Suprapubic skin (tissue), 4 donors: ENCODE measurements at places on chromosomes 5 and 9. TPM values are rescaled to one million over a fixed set of nuclear protein-coding genes. Genes with fewer than 3 reads are reported as not detected.
A peak's percentile ranks its signal among the peaks of the same experiment; 100 is the strongest.

DNA sequence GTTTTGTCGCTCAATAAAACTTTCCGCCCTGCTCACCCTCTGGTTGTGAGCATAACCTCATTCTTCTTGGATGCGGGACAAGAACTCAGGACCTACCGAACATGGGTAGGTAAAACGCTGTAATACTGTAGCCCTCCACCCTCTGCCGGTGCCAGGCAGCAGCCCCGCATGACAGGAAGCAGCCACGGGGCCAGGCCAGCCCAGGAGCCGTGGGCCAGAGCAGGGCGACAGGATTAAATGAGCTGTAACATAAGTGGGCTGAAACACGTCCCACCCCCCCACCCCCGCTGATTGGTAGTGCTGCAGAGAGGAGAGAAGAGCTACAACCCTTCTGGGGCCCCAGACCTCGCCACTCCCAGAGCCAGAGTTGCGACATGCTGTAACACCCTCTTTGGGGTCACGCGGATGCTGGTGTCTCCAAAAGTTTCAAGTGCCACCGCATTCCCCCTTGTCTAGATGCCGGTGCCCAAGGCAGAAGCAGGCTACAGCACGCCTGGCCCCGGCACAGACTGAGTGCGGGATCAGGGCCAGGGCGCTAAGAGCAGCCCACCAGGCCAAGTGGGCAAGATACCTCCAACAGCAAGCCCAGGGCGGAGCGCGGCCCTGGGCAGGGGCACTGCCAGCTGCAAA is 81.8 kb downstream of the FBXW11 start:
- H3K27ac ChIP-seq, result peak overlapping the region; percentile 21
- H3K4me1 ChIP-seq, result peaks cover 21% of the 10 kb centered on the region
- no peaks in the 10 kb centered on the region for H3K27me3 ChIP-seq
- peak overlapping the region; percentile 13 for H3K4me3 ChIP-seq

The GPX3 gene
- 389 TPM for total RNA-seq

DNA sequence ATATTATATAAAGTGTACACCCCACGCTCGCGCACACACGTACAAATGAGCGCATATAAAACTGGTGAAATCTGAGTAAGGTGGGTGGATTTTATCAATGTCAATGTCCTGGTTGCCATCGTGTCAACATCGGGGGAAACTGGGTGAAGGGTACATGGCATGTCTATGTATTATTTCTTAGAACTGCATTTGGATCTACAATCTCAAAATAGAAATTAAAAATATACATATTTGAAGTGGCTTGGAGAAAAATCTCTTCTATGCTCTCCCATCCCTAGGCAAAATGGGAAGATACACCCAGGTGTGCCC is 763 bp upstream of the WHRN start:
- H3K4me3 ChIP-seq, result peak overlapping the region; percentile 55
- no peak for DNase-seq
- H3K27me3 ChIP-seq, result no peaks in the 10 kb centered on the region
- H3K4me1 ChIP-seq, result peaks cover 40% of the 10 kb centered on the region
- no peaks in the 10 kb centered on the region for H3K36me3 ChIP-seq

The TXNDC8 gene
- not detected for total RNA-seq

GRCh38 chr5:18048449-18048848 is 414.2 kb downstream of the TAF11L14 start:
- no peaks in the 10 kb centered on the region for H3K4me1 ChIP-seq
- no peaks in the 10 kb centered on the region for H3K36me3 ChIP-seq
- H3K27me3 ChIP-seq, result no peaks in the 10 kb centered on the region
- H3K27ac ChIP-seq, result no peak overlapping the region

The PBX3 gene
- total RNA-seq, result 25.7 TPM

- H3K4me1 ChIP-seq, result no peaks in the 10 kb centered on the region
- H3K27ac ChIP-seq, result no peak overlapping the region
- H3K4me3 ChIP-seq, result no peak overlapping the region
These were observed 85.8 kb downstream of the FBXO38 start for GRCh38 chr5:148469501-148469935.

- no peaks in the 10 kb centered on the region for H3K36me3 ChIP-seq
- H3K4me3 ChIP-seq, result no peak overlapping the region
- H3K4me1 ChIP-seq, result peaks cover 3% of the 10 kb centered on the region
- no peak overlapping the region for H3K27ac ChIP-seq
- H3K27me3 ChIP-seq, result no peaks in the 10 kb centered on the region
These were observed 90.2 kb upstream of the CCDC112 start for GRCh38 chr5:115386657-115387056.

DNA sequence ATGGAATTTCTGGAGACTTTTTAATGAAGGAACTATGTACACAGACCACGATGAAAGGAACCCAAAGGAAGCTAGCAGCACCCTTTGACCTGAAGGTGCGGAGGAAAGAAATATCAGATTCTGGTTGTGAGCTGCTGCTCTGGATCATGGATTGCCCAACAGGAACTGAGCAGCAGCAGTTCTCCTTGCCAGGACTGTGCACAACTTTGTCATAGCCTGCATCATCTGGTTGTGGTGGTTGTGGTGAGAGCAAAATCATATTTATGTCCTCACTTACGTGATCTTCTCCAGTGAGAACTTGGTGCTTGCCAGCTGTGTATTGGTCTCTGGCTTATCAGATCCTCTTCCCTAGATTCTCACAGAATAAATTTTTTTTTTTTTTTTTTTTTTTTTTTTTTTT is 70.7 kb upstream of the LPAR1 start:
- no peak overlapping the region for H3K4me3 ChIP-seq
- DNase-seq, result no peak
- no peaks in the 10 kb centered on the region for H3K27me3 ChIP-seq
- H3K4me1 ChIP-seq, result no peaks in the 10 kb centered on the region
- no peak overlapping the region for H3K27ac ChIP-seq

The BAG1 gene
- total RNA-seq, result 140 TPM

The OR1B1 gene
- not detected for total RNA-seq

- no peak for DNase-seq
- no peak overlapping the region for H3K4me3 ChIP-seq
- no peaks in the 10 kb centered on the region for H3K36me3 ChIP-seq
- no peaks in the 10 kb centered on the region for H3K4me1 ChIP-seq
- no peak overlapping the region for H3K27ac ChIP-seq
- no peaks in the 10 kb centered on the region for H3K27me3 ChIP-seq
These were observed 388.2 kb downstream of the SPATA31D1 start for GRCh38 chr9:82376677-82377232.

The BTNL9 gene
- 13.4 TPM for total RNA-seq

DNA sequence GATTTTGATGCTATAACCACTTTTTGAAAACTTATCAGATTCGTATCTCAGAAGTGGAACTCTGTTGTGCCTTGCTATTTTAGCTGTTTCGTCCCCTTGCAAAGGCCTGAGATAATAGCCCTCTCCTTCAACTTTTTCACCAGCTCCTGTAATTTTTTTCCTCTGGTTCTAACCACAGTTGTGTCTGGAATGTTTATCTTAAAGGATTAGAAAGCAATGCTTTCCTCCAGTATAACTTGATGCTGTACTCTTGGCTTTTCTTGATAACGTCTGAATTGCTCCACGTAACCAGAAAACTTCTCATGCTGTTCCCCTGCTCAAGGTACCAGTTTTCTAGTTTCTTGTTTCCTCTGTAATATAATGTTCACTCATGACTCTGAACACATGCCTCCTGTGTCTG is 209.4 kb downstream of the DTWD2 start:
- H3K36me3 ChIP-seq, result no peaks in the 10 kb centered on the region
- no peaks in the 10 kb centered on the region for H3K4me1 ChIP-seq
- no peak overlapping the region for H3K4me3 ChIP-seq
- H3K27ac ChIP-seq, result no peak overlapping the region
- no peak for DNase-seq
- no peaks in the 10 kb centered on the region for H3K27me3 ChIP-seq

DNA sequence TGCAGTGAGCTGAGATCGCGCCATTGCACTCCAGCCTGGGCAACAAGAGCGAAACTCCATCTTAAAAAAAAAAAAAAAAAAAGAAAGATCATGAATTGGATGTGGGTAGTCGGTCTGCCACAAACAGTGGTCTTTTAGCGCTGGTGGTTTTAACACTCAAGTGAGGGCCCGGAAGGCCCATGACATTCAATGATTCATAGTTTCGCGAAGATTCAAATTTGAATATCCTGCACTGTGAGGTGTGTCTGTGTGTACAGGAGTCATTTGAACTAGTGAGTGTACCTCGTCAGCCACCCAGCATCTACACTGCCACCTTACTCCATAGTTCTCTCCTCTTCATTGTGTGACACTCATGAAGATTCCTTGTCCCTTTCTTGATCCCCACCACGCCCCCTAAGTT is 41.3 kb downstream of the CFAP77 start:
- peaks cover 30% of the 10 kb centered on the region for H3K27me3 ChIP-seq
- no peak overlapping the region for H3K4me3 ChIP-seq
- H3K36me3 ChIP-seq, result no peaks in the 10 kb centered on the region
- H3K27ac ChIP-seq, result no peak overlapping the region
- H3K4me1 ChIP-seq, result no peaks in the 10 kb centered on the region
- DNase-seq, result no peak

The LCN9 gene
- not detected for total RNA-seq

The VPS13A gene
- 40.2 TPM for total RNA-seq

DNA sequence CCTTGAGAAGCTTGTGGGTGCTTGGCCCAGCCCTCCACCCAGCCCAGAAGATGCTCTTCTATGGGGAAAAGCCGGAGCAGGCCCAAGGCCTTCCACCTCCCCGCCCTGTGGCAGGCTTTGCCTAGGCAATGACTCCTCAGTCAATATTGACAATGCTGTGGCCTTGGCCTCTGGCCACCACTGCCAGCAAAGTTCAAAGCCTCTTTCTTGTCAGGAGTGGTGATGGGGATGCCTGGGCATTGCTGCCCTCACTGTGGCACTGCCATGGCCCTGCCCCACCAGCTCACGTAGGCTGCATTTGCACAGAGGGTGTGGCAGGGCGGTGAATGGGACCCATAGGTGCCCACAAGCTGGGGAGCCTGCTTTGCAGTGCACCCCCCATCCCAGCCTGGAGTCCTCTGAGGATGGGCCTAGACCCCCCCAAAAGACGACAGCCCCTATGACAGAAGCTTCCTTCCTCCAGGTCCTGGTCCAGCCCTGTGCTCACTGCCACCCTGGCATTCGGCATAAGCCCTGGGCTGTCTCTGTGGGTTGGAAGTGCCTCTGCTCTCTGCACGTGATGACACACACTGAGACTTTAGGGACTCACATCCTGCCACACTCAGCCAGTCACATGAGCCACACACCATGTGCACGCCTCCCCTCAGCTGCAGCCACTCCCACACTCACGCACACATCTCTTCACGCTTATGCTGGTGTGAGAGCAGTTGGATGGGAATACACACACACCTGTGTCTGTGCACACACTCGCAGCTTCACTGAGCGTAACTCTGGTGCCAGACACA is 31.1 kb downstream of the MORN5 start:
- H3K4me3 ChIP-seq, result no peak overlapping the region
- H3K27ac ChIP-seq, result no peak overlapping the region
- H3K4me1 ChIP-seq, result no peaks in the 10 kb centered on the region
- no peak for DNase-seq

GRCh38 chr5:77396017-77396416 is 96.1 kb downstream of the WDR41 start:
- H3K36me3 ChIP-seq, result no peaks in the 10 kb centered on the region
- DNase-seq, result no peak
- H3K27ac ChIP-seq, result no peak overlapping the region
- no peaks in the 10 kb centered on the region for H3K4me1 ChIP-seq
- H3K4me3 ChIP-seq, result no peak overlapping the region

DNA sequence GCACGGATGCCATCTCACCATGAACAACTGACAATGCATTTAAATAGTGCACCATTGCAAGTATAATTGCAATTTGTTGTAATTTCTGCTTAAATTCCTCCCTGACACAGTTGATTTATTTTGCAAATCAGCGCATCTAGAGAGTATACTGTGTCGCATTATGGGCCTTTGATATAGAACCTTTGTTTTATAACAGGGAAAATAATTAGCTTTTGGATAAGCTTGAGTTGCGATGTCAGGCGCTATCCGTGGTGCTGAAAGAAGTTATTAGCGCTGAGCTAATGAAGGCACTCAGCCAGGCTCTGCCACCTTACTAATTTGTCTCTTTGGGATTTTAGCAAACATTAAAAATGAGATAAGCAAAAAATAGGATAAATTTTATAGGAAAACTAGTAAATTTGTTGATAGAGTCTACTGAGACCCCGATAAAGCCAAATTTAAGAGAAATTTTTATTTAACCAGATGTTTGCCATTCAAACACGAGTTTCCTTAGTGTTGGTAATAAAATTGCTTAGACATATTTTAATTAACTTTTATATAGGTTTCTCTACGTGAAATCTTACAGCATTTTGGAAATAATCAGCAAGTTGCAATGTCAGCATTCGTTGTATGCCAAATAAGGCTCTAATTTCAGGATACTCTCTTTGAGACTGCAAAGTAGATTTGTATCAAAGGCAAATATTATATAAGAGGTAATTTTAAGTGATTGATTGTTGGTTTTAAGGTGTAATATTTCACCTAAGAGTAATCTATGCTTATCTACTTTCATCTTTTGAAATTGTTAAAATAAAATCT is 355.5 kb downstream of the TLR4 start:
- no peaks in the 10 kb centered on the region for H3K36me3 ChIP-seq
- H3K4me3 ChIP-seq, result no peak overlapping the region
- no peak for DNase-seq
- no peaks in the 10 kb centered on the region for H3K4me1 ChIP-seq
- H3K27ac ChIP-seq, result no peak overlapping the region

GRCh38 chr5:176536132-176536901 is 885 bp downstream of the RNF44 start:
- DNase-seq, result peak; percentile 94
- peak overlapping the region; percentile 95 for H3K27ac ChIP-seq
- H3K27me3 ChIP-seq, result no peaks in the 10 kb centered on the region

The PDCD1LG2 gene
- total RNA-seq, result 1.0 TPM

DNA sequence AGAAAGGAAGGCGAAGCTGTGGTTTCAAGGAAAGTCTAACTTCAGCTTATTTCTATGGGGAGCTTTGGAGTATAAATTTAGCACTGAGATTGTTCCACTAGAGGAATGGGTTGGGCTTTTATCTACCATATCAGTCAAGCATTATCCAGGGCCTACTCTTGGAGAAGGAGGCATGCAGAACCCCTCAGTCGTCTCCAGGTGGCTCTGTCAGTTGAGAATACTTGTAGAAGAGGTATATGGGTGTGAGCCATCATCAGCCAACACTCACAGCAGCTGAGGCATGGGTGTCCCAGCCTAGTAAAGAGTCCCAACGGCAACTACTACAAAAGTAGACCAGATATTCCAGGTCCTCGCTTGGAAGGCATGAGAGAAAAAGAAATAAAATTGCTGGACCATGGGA is 548.5 kb upstream of the GRAMD2B start:
- no peak overlapping the region for H3K4me3 ChIP-seq
- no peak overlapping the region for H3K27ac ChIP-seq
- no peak for DNase-seq
- no peaks in the 10 kb centered on the region for H3K27me3 ChIP-seq

The PCDHB2 gene
- 4.0 TPM for total RNA-seq

DNA sequence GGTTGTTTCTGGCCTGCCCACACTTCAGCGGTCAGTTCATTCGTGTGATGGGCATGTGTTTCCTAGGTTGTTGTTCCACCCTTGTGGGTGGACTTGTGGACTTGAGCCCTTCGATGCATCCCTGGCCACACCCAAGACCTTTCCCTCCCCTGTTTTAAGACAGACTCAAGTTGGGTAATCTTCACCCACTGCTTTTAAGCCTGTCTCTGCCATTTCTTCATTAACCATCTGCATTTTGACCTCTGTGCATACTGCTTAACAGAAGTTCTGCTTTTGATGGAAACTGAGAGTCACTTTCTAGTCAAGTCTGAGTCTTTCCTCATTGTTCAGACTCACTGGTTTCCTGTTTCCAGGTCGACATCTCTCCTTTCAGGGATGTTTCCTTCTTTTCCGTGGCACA is 233.7 kb downstream of the ARHGEF28 start:
- peaks cover 11% of the 10 kb centered on the region for H3K4me1 ChIP-seq
- H3K27me3 ChIP-seq, result no peaks in the 10 kb centered on the region
- H3K36me3 ChIP-seq, result no peaks in the 10 kb centered on the region
- no peak overlapping the region for H3K4me3 ChIP-seq
- no peak for DNase-seq
